ENCODE measurements at places on chromosomes 1 and 21.
A peak's percentile ranks its signal among the peaks of the same experiment; 100 is the strongest.

DNA sequence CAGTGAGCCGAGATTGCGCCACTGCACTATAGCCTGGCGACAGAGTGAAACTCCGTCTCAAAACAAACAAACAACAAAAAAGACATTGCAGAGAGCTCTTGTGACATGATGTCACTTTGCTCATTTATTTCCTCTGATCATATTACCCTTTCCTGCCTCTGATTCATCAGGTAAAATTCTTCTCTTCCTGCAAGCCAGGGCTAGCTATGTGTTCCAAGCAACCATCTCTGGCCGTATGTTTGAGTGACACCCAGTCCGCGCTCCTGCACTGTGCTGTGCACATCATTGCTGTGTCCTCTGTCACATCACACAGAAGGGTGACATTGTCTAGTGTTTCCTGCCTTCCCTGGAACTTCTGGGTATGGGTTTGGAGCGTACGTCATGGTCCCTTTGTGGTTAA, 251.3 kb downstream of the PCP4 start:
- DNase-seq = no peak

GRCh38 chr1:81111818-81112217, 688.9 kb upstream of the ADGRL2 start:
- no peak for DNase-seq

DNA sequence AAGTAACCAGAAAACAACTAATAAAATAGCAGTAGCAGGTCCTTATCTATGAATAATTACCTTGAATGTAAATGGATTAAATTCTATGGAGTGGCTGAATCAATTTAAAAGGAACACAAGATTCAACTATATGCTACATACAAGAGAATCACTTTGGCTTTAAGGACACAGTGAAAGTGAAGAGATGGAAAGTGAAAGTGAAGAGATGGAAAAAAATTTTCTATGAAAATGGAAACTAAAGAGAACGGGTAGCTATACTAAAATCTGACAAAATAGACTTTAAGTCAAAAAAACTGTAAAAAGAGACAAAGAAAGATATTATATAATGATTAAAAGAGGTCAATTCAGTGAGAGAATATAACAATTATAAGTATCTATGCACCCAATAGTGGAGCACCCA, 54.7 kb downstream of the C1orf185 start:
- no peak for DNase-seq

- DNase-seq = no peak
Measured at GRCh38 chr1:241592273-241592958, 47.8 kb downstream of the CHML start.

DNA sequence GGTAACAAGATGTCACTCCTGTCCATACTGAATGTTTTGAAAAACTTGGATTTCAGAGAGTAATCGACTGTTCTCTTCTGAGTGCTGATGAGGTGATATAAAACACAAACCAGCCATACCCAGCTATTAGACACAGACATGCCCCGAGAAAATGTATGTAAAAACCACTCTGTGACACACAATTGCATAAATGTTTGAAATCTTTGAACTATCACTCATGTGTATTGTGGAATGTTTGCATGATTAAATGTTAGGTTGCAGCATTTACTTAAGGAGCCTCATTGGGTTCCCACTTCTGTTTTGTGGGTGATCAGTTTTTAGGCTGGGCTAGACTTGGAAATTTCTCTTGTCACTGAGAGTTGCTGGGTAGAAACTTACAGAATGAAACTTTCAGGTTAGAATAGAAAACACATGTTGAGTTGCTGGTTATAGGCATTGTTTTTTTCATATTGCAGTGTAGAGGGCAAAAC, 270.4 kb upstream of the B3GALT2 start:
- no peak for DNase-seq

DNA sequence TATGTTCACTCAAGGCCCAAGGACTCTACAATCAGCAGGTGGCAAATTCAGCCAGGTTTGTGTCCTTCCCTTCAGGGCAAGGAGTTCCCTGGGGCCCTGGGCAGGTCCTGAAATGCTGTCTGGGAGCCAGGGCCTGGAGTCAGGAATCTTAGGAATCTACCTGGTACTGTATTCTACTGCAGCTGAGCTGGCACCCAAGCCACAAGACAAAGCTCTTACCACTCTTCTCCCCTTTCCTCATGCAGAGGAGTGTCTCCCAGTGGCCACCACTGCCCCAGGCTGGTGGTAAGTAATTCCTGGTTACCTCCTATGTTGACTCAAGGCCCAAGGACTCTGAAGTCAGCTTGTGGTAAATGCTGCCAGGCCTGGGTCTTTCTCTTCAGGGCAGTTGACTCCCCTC, 153.4 kb downstream of the NRIP1 start:
- DNase-seq = no peak

- DNase-seq = no peak
Measured at GRCh38 chr1:44547361-44547760, 126.9 kb downstream of the TMEM53 start.

DNA sequence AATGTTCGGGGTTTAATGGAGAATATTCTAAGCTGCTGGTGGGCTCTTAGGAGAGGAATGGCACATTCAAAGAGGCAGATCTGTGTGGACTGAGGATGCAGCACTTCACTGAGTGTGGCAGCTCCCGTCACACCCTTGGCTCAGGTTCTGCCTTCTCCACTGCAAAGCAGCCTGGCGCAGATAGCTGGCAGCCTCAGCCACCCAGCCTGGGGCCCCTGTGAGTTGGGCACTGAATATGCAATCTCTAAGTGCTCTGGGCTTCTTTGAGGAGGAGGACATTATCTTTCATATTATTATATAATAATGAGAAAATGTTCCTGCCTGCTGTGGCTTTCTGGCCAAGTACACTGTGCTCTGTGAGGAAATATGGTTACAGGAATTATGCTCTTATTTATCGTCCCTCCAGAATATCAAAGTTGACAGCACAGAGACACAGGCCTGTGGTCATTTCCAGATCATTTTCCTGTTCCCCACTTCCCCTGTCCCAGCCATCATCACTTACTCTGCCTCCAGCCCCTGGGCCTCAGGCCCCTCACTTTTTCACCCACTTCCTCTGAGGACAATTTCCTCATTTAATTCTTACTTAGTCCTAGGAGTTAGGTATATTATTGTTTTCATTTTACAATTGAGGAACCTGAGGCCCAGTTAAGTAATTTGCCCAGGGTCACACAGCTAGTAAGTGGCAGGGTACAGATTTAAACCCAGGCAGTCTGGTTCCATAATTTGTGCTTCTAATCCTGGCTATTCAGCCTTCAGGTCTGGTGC, 53.6 kb downstream of the MAB21L3 start:
- DNase-seq = no peak

DNA sequence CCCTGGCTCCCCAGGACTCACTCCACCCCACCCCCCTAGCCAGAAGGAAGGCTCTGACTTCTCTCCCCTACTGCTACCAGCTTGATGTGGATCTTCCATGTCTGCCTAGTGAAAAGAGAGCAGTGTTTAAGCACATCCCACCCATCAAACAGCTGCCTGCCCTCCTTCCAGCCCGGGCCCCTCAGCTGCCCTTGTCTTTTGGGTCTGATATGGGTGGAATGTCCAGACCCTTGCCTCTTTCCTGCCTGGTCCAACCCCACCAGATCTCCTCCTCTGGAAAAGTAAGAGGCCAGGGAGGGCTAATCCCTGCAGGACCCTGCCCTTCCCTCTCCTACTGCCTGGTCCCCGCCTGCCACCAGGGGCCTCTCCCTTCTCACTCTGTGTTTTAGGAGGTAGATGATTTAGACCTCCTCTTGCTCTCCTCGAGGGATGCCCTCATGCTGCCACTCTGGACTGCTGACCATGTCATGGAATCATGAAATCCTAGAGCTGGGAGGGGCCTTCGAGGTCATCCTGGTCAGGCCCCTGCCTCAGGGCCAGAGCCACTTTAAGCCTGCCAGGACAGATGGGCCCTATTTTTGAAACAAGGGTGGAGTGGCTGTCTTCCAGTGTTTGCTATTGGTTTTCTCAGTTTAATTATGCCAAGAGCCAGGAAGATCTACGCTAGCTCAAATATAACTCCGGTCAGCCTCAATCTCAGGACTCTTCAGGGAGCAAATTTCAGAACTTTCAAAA, 15.8 kb upstream of the HSPG2 start:
- no peak for DNase-seq

DNA sequence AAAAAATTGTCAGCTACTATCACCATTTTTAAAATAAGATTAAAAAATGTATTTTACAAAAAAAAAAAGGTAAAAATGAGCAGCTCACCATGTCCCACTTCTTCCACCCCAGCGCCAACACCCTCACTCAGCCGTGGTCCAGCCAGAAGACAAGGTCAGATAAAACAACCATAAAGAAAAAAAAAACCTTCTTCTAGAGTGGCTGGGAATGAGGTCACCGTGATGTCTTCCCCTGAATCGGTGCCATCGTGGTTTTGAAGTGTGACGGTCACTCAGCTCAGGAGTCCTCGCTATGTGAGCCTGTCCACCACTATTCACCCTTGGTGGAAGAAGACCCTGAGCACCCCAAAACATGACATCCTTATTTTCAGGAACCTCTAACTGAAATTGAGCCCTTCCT, 38.1 kb downstream of the B3GALT5 start:
- DNase-seq = no peak

- no peak for DNase-seq
Measured at GRCh38 chr1:213884942-213885341, 102.8 kb upstream of the PROX1 start.

DNA sequence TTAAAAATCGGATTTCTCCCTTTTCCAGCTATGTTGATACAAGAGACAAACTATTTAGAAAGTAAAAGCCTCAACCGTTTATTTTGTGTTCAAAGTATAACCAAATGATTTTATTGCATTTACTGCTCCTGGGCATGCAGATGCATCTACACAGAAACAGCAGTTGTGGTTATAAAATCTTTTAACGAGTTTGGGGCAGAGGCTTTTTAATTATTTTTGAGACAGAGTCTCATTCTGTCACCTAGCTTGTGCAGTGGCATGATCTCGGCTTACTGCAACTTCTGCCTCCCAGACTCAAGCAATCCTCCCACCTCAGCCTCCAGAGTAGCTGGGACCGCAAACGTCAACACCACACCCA, 33.6 kb downstream of the ZNF496 start:
- no peak for DNase-seq

DNA sequence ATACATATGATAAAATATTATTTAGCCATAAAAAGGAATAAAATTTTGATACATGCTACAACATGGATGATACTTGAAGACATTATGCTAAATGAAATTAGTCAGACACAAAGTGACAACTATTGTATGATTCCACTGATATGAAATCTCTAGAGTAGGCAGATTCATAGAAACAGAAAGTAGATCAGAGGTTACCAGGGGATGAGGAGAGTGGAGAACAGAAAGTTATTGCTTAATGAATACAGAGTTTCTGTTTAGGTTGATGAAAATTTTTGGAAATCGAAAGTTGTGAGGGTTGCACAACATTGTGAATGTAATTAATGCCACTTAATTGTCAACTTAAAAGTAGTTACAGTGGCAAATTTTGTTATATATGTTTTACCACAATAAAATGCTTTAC, 315.7 kb upstream of the USP25 start:
- no peak for DNase-seq

DNA sequence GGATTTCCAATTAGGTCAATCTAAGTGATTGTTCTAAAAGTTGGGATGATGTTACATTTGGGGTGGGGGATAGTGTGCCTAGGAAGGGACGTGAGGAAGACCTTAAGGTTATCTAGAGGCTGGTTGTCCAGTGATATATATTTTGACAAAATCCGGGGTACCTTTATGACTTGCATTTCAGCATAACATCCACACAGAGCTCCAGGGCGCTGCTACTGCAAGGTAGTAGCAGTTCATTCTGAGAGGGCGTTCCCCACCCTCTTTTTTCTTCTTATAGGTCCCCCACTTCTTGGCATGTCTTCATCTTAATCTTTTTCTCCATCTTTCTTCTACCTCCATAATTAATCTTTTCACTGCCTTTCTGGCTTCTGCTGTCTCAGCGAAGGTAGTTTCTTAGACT, 161.9 kb downstream of the CACNA1E start:
- no peak for DNase-seq

DNA sequence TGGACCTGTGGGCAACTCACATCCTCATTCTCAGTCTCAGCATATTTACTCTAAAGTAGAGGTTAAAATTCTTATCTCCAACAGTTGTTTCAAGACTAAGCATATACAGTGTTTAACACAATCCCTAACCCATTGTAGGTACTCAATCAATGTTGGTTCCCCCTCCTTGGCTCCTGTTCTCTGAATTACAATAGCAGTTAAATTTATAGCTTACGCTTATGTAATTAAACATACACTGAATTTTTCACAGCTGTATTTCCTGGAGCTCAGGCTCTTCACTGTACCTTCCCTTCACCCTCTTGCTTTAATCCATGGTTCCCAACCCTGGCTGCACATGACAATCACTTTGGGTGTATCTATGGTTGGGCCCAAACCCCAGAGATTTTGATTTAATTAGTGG, 89.4 kb downstream of the LPAR3 start:
- DNase-seq = no peak

- peak; percentile 60 for DNase-seq
Measured at GRCh38 chr1:41383094-41383852, 22.0 kb downstream of the FOXO6 start.

DNA sequence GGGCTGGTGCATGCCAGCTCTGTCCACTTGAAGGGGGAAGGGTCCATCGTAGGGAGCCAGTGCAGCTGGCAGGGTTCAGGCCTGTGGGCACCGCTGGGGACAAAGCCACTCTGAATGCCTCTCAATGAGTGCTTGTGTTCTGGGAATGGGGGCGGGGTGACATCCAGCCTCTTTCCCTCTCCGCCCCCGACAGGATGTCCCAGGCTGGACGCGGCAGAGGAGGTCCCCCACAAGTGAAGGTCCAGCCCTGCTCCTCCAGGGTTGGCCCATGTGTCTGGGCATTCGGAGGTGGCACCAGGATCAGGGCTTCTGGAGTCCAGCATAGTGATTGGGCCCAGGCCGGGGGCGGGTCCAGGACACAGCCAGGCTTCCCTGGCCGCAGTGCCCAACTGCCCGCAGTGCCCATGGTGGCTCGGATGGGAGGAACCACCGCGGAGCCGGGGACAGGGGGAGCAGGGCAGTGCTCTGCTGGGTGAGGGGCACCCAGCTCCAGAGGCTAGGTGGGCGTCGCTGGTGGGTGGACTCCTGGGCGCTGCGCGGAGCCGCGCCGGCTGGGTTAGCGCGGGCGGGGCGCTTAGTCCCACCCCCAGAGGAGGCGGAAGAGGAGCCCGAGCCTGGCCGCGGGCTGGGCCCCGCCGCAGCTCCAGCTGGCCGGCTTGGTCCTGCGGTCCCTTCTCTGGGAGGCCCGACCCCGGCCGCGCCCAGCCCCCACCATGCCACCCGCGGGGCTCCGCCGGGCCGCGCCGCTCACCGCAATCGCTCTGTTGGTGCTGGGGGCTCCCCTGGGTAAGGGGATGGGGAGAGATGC, at the start of gene SHISA4:
SHISA4 (plus strand) TSS at position 617 of the 808 bp plus-strand sequence; CDS start at position 714, 97 bp downstream.
- DNase-seq = peak; percentile 48

- no peak for DNase-seq
Measured at GRCh38 chr1:21297975-21298374, 7.7 kb upstream of the ECE1 start.

DNA sequence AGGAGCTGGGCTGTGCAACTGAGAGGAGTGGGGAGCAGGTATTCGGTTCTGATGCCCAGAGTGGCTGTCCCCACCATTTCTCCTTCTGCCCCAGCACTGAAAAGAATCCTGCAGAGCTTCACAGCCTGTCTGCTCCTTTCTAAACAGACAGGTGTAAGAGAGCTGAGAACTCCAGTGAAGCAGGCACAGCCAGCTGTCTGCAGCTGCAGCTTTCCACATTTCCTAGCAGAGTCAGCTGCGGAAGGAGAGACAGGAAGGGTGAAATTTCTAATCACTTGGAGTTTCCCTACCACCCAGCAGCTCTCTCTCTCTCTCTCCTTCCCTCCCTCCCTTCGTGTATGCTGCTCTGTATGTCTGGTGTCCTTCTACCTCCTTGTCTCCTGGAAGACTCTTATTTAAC, 40.5 kb upstream of the GJB5 start:
- DNase-seq = no peak

- peak; percentile 27 for DNase-seq
Measured at GRCh38 chr1:206590025-206590758, 22.1 kb downstream of the EIF2D start.
